ENCODE measurements at places on chromosomes 12 and 14. TPM values are rescaled to one million over a fixed set of nuclear protein-coding genes. Genes with fewer than 3 reads are reported as not detected.

DNA sequence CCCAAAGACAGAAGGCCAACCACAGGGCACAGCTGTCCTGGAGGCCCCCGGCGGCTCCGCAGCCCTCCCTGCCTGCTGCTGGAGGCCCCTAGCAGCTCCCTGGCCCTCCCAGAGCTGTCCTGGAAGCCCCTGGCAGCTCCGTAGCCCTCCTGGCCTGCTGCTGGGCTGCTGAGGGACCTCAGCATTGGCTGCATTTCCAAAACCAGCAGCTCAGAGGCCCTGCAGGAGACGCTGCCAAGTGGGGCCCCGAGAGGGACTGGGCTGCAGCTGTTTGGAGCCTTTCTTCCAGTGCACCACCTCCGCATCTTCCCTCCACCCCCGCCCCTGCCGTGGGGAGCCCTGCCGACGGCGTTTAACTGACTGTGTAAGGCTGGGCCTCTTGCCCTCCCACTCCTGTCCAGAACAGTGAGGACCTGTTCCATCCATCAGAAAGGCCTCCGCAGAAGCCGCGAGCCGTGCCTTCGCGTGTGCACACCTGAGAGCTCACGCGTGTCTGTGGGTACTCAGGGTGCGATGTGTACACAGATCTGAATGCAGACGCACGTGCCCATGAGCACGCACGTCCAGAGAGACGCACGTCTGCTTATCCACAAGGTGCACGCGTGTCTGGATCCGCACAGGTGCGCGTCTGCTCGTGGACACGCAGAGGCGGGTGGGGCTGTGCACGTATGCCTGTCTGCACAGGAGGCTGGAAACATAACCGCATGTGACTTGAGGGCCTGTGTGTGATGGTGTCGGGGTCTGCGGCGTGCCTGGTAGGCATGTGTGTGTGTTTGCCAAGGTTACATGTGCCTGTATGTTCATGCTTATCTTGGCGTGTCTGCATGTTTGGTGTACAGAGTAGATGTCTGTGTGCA is 57.0 kb upstream of the FBRSL1 start:
- peak; percentile 82 for DNase-seq

DNA sequence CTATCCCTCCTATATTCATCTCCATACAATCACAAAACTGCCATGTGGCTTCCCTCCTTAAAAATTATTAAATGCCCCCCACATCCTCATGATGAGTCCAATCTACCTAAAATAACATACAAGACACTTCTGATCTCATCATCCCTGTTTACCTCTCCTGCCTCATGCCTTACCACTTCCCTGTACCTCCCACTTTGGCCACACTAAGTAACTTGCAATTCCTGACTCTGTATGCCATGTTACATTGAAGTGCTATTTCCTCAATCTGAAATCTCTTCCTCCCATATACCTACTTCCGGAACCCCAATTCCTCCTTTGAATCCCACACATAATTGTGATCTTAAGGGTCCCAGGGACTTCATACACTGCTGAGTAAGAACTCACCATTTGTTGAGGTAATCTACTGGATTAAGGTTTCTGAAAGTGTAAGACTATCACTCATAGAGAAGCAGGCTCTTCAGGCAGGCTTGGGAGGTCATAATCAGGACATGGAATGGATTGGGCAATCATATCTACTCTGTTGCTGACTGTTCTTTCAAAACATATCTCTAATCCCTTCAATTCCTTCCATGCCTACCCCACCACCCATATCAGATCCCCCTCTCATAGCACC is 117.6 kb upstream of the PLEKHG7 start:
- DNase-seq = no peak

GRCh38 chr12:3469711-3470110 is 21.3 kb upstream of the PRMT8 start:
- no peak for DNase-seq

- no peak for DNase-seq
These were observed 96.9 kb downstream of the PAPOLA start for GRCh38 chr14:96599076-96599475.

The IL22 gene
- not detected for total RNA-seq

DNA sequence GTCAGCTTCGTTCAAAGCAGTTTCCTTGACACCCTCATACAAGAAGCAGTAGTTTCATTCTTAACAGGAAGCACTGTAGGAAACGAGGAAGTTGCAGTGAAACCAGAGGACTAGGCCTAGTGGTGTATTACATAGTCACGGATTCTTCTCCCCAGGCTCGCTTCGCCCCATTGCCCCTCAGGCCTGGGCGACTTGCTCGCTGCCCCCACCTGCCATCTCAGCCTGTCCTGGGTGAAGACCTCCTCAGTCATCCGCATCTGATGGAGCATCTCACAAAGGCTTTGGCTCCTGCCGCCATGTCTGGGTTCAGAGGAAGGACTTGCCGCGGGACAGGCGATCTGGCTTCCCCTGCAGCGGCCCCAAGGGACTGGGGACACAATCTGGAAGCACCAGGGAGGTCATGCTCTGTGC is 93.5 kb downstream of the LMNTD1 start:
- DNase-seq = no peak

DNA sequence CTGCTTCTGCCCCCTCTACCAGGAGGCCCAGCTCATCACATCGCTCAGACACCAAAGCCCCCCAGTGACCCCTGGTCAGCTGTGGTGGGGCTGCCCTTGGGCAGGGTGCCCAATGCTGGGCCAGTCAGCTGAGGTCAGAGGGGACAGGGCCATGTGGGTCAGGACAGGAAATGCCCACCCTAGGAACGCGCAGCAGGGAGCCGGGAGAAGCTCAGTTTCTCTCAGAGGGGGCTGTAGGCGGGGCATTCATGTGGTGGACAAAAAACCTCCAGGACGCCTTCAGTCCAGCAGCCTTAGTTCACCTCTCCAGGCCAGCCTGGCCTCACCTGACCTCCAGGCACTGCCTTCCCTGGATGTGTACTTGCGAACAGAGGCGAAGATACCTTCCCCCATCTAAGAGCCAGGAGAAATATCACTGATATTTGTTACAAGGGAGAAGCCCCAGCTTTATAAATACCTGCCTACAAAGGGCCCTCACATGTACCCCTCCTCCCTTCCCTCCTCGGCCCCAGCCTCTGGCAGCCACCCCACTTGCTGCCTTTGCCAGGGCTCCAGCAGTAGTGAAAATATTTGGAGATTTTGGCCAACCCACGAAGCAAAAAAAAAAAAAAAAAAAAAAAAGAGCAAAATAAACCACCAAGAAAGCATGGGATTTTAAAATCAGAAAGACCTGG is 41.9 kb upstream of the PLEKHG6 start:
- DNase-seq = no peak

The PRICKLE1 gene
- total RNA-seq = 7.6 TPM

- no peak for DNase-seq
These were observed 36.0 kb downstream of the SCARB1 start for GRCh38 chr12:124827588-124828184.

- DNase-seq = no peak
These were observed 70.7 kb downstream of the ADCK1 start for GRCh38 chr14:77870646-77871045.

GRCh38 chr14:94612580-94613554 is 676 bp downstream of the SERPINA3 start:
- no peak for DNase-seq

GRCh38 chr14:95173518-95173917 is 16.2 kb upstream of the DICER1 start:
- DNase-seq = no peak

The ACOT4 gene
- 0.25 TPM for total RNA-seq

DNA sequence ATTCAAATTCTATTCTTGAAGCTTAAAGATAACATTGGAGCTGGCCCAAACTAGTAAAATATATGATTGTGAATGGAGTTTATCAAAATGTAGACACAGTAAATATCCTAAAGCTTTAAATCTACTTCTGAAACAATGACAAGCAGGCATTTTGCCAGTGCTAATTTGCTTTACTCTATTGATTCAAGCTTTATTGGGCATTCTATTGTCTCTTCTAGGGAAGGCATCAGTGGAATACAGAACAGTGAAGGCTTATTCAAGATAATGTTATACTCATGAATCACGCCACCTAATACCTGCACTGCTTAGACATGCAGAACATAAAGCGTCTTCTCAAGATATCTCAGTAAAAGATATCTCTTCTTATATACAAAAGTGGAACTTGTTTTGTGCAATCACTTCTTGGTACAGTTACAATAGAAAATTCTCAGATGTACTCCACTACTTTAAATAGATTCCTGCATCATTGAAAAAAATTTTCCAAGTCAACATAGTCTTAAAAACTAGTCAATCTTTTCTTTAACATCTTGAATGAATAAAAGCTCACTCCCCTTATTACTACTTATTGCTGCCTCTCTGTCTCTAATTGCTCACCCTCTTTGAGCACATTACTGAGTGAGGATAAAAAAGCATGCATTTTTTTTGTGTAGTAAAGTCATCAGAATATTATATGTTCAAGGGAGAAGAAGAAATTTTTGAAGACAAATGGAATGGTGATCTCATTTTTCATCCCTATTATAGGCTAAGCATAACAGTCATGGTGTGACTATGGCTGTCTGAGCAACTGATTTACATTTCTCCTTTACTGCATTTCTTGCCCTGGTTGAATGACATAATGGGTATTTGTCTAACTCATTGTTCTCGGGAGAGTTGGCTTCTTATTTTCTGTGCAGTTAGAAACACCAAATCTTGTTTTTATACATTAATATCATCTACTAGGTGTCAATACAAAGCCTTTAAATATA is 98.0 kb upstream of the E2F7 start:
- DNase-seq = no peak

GRCh38 chr14:72666610-72667009 is 227.3 kb downstream of the DPF3 start:
- no peak for DNase-seq

GRCh38 chr12:122266230-122266901 is at the start of gene VPS33A:
VPS33A (minus strand) TSS chr12:122266494; CDS start chr12:122266408, 86 bp downstream.
- DNase-seq = peak; percentile 98

The NGB gene
- total RNA-seq = not detected

GRCh38 chr14:77375164-77375950 is 1.5 kb downstream of the TMED8 start:
- DNase-seq = no peak

DNA sequence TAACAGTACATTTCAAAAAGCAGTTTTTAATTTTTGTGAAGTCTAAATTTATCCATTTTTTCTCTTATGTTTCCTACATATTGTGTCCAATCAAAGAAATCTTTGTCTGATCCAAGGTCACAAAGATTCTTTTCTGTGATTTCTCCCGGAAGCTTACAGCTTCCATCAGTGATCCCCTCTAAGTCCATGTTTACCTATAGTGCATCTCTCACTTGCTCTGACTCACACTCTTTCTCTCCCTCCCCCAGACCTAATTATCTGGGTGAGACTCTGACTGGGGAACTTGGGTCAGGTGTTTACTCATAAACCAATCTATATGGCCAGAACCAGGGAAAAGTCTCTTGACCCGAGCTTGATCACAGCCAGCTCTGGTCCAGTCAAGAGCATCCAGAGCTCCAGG is 224.4 kb downstream of the SPTSSA start:
- no peak for DNase-seq

GRCh38 chr14:26531894-26532293 is 65.9 kb downstream of the NOVA1 start:
- DNase-seq = no peak

DNA sequence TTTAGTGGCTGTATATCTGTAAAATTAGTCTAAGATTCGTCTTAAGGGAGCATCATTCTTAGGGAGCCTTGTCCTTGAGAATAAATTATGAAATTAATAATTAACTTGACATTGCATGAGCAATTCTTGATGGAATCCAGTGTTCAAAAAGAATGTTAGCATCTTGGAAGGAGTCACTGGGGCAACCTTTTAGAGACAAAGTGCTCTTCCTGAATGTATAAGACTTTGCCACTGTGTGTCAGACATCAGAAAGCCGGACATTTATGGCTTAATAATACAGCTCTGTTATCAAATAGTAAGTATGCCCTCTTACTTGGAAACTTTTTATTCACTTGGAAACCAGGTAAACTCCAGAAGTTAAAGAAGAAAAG is 83.3 kb downstream of the CCER1 start:
- no peak for DNase-seq

The KLHDC1 gene
- 7.6 TPM for total RNA-seq

GRCh38 chr12:98894412-98895085 is 249.5 kb downstream of the APAF1 start:
- DNase-seq = no peak

The TAS2R10 gene
- not detected for total RNA-seq

- DNase-seq = no peak
These were observed 60.0 kb downstream of the BBS10 start for GRCh38 chr12:76288218-76288617.

GRCh38 chr12:122141911-122142725 is 31.9 kb downstream of the IL31 start:
- peak; percentile 71 for DNase-seq

DNA sequence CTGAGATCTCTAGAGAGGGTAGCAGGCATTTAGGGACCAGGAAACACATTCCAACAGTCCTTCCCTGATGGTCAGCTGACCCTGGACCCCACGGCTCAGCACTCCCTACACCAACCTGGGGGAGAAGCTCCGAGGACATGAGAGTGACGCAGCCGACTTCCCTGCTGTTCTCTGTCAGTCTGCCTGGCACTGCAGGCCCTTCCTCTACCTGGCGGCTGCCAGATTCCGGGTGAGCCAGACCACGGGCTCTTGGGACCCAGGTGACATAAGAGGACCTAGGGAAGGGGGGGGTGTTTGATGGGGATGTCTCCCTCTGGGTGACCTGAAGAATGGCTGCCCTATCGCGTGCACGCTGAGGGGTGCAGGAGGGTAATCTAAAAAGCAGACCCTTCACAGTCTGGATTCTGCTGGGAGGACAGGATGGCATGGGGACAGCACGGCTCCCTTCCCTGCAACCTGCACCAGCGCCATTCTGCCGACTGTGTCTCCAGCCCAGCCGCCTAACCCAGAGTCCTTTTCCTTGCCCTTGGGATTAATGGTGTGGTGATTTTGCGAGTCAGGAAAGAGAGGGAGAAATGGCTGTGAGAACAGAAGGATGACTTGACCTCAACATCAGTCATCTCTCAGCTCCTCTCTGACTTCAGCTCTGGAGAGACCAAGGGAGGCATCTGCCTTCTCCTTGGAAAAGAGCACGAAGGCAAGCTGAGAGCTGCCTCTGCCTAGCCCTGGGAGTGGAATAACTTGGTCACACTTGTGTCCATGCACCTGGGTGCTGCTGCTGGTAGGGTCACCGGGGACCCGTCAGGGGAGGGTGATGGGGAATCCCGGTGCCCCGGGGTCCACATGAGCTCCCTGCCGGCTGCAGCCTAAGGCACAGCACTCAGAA is 158.5 kb downstream of the CALM1 start:
- DNase-seq = peak; percentile 22

The ABCD2 gene
- 0.12 TPM for total RNA-seq

The OASL gene
- total RNA-seq = 0.30 TPM

The TIMM9 gene
- 52.2 TPM for total RNA-seq

The CEBPE gene
- 0.22 TPM for total RNA-seq

- DNase-seq = no peak
These were observed 64.1 kb upstream of the DYNC1H1 start for GRCh38 chr14:101900253-101900652.

The ABCD4 gene
- 16.5 TPM for total RNA-seq

DNA sequence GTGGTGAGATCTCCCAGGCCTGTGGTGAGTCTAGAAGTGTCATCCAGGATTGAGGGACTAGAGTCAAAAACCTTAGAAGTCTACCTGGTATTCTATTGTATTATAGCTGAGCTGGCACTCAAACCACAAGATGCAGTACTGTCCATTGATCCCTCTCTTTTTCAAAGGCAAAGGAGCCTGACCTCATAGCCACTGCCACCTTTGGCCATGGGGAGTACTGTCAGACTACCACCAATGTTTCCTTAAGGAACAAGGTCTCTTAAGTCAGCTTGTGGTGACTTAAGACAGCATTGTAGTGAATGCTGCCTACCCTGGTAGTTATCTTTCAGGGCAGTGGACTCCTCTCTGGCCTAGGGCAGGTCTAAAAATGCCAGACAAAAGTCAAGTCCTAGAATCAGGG is 878.0 kb upstream of the MDGA2 start:
- DNase-seq = no peak
